ENCODE measurements at places on chromosomes 3 and 15.

DNA sequence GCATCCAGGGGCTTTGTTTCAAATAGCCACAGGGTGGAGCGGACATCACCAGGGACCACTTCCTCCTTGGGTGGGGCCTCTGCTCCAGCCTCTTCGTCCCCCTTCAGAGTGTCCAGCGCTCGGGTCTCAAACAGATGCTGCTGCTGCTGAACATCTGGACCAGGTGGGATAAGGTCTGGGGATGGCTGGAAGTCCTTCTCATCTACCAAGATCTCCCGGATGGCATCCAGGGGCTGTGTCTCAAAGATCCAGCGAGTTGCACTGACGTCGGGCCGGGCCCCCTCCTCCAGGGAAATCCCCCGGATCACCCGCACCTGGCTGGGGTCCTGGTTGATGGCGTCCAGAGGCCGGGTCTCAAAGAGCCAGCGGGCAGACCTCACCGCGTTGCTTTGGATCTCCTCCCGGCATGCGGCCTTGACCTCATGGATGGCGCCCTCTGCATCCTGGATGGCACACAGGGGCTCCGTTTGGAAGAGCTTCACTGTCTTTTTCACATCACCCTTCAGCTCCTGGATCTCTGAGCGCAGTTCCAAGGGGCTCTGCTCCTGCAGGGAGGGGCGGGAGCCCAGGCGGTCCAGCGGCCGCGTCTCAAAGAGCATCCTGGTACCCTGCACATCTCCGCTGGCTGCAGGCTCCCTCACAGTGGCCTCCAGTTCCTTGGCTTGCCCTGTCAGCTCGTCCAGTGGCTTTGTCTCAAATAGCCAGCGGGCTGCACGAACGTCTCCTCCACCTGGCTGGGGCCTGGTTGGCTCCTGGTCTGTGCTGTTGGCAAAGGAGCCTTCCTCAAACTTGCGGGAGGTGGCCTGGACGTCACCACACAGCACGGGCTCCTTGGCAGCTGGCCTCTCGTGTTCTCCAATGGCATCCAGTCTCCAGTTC lies 3.9 kb downstream of the XIRP1 start:
- no peak for DNase-seq

GRCh38 chr15:69704229-69704628 lies 251.6 kb downstream of the RPLP1 start:
- DNase-seq, result no peak

DNA sequence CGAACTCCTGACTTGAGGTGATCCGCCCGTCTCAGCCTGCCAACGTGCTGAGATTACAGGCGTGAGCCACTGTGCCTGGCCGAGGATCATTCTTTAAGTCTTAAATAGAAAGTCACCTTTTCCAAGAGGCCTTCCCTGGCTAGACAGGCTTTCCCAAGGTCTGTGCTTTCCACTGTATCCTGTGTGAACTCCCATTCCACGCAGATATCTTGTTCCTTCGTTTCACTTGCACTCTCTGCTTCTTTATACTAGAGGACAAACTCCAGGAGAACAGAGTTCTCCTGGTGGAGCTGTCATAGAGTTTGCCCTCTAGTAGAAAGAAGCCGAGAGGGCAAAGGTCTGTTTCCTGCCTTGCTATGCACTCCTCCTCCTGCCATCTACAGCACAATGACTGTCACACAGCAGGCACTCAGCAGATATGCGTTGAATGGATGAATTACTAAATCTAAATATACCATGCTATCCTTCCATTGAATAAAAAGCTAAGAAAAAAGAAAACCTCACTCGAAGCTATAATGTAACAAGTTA lies 211.2 kb downstream of the FOXP1 start:
- no peak for DNase-seq

DNA sequence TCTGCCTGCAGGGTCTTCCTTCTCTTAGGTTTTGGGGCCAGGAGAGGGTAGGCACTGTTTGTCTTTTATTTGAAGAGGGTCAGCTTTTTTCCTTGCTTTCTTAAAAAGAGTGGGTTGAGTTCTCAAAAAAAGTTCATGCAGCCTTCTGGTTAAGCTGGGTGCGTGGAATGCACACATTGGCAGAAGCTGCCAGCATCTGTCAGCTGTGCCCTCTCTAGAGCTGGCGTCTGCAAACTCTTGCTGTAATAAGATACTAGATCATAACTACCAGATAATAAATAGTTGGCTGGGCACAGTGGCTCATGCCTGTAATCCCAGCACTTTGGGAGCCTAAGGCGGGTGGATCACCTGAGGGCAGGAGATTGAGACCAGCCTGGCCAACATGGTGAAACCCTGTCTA lies 373.4 kb downstream of the OCA2 start:
- DNase-seq, result no peak

- no peak for DNase-seq
Observed at GRCh38 chr3:197466586-197467399, 89.0 kb downstream of the BDH1 start.

DNA sequence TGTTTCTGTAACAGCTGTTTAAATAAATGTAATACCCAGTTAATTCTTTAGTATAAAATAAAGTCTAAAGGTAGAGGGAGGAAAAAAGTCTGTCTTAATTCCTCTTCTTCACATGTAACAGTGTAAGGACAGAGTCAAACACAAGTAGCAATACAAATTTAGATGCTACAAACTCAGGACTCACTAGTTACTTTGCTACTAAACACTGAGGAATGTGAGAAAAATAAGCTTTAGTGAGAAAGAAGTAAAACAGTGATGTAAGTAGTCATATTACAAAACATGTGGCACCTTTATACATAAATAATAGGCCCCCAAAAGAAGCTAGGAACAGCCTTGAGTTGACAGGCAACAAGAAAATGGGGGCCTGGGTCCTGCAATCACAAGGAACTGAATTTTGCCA lies 113.0 kb downstream of the TBC1D5 start:
- no peak for DNase-seq

DNA sequence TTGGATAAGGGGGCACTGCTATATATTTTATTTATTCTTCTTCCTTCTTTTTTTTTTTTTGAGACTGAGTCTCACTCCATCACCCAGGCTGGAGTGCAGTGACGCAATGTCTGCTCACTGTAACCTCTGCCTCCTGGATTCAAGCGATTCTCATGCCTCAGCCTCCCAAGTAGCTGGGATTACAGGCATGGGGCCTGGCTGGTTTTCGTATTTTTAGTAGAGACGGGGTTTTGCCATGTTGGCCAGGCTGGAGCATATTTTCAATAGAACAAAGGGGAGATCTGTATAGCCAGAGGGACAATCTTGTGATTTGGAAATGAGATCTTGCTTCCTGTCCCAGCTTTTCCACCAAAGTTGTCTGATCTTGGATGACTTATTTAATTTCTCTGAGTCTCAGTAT lies 133.1 kb upstream of the ABHD17C start:
- DNase-seq, result no peak

DNA sequence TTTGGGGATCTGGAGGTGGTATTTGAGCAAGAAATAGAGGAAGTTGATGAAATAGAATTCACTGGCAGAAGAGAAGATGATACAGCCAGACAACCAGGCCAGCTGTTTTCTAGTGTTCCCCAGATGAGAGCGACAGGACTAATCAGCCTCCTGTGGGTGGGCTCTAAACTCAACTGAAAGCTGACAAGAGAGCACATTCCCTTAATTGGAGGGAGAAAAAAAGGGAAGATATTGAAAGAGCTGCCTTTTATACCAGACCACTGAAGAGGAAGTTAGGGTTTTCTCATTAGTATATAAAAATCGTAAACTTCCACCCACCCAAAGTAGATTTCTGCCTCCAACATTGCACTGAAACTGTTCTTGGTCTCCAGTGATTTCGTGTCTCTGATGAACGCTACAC lies 6.5 kb upstream of the TM4SF19 start:
- no peak for DNase-seq

DNA sequence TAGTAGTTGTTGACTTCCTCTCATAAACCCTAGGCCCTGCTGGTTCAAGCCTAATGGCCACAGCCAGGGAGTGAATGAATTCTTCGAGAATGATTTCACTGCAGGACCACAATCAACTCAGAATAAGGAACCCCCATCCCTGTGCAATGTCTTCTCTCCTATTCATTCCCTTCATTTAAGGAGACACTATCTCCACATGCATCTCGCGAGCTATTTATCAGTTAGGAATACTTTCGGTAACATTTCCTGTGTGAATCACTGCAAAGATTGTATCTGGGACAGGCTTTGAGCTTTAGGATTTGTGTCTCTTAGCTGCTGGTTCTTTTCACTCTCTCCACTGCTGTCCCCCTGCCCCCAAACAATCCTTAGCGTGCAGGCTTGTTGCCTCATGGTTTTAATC lies 94.4 kb downstream of the MYLK start:
- DNase-seq, result no peak

- DNase-seq, result no peak
Observed at GRCh38 chr3:59065240-59065639, 15.4 kb upstream of the CFAP20DC start.

- DNase-seq, result no peak
Observed at GRCh38 chr15:43905755-43906154, 79.0 kb downstream of the WDR76 start.

DNA sequence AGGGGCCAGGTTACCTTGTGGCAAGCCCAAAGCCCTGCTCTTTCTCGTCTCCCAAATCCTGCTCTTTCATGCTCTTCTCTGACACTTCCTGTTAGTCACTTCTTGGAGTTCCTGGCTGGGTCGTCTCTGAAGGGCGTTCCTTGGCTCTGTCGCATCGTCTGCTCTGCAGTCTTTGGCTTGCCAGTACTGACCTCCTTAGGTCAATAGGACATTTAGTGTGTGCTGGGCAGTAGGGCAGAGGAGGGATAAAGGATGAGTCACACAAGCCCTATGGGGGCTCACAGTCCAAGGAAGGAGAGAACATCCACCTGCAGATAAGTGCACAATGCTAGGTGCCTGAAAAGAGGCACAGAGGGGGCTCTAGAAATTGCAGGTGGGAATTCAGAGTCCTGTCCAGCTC lies 87.5 kb downstream of the FAM43A start:
- DNase-seq, result no peak

- DNase-seq, result no peak
Observed at GRCh38 chr3:107283948-107284347, 93.3 kb upstream of the CCDC54 start.

DNA sequence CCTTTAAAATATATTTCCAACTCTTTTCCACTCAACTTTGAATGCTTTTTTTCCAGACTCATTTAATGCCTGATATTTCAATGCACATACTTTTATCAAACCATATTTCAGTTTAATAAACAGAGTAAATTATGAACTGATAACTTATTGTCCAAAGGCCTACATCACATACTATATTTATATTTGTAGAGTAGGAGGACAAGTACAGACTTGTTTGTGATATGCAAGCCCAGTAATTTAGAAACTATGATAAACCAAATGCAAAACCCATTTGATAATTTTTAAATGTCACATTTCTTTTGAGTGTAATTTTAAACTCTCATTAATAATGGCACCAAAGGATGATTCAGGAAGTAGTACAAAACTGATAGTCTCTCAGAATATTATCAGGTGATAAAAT lies 3.3 kb downstream of the RFX7 start:
- no peak for DNase-seq

DNA sequence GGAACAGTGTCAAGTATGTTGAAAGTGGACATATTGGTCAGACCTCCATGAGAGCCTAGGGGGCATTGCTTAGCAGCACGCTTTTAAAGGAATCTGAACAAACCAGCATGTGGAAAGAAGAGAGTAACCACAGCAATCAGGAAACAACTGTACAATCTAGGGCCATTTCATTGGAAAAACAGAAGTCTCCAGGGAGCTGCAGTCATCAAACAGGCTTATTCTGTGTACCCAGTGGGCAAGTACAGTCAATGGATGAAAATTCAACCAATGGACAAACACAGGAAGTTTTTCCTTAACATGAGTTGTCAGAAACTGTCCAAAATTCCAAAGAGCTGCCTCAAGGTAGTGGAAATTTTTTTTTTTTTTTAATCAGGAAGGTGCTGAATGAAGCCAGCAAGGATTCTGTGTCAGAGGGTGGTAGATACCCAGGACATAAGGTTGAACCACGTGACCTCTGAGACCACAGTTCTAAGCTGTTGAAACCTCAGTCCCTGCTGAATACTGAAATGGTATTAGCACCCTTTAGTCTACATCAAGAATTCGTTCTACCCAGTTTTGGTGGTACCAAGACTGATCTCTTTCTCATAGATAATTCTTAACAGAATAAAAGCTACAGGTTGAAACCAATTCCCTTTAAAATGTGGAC lies 4.4 kb upstream of the DLG1 start:
- no peak for DNase-seq

DNA sequence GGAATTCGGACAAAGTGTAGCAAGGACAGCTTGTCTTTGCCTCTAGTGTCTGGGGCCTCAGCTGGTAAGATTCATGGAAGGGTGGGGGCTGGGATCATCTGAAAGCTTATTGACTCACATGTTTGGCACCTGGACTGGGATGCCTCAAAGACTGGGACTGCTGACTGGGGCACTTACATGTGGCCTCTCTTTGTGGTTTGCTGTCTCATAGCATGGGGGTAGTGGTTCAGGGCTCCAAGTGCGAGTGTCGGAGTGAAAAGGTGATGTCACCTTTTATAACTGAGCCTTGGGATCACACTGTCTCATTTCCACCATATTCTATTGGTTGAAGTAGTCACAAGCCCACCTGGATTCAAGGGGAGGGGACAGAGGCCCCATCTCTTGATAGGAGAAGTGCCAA lies 6.8 kb downstream of the MFSD1 start:
- DNase-seq, result no peak

- no peak for DNase-seq
Observed at GRCh38 chr3:172466553-172467130, 18.4 kb upstream of the GHSR start.

DNA sequence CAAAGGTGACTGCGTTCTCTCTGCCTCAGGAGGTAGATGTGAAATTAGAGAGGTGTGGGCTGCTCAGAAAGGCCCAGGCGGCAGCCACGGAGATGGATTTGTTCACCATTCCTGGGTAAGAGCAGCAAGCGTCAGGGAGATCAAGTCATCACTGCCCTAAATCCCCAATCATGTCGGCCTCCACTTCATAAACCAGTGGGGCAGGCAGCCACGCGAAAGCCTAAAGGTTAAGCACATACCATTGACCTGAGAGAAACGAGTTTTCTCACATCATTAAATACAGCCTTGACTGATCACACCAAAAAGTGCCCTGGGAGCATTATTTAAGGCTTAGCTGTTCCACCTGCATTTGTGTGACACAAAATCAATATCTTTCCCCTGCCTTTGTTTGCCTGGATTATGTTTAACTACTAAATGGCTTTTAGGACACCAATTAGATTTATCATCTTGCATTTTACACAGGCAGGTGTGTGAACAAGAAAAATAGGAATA lies 50.7 kb upstream of the FOXB1 start:
- DNase-seq, result no peak

DNA sequence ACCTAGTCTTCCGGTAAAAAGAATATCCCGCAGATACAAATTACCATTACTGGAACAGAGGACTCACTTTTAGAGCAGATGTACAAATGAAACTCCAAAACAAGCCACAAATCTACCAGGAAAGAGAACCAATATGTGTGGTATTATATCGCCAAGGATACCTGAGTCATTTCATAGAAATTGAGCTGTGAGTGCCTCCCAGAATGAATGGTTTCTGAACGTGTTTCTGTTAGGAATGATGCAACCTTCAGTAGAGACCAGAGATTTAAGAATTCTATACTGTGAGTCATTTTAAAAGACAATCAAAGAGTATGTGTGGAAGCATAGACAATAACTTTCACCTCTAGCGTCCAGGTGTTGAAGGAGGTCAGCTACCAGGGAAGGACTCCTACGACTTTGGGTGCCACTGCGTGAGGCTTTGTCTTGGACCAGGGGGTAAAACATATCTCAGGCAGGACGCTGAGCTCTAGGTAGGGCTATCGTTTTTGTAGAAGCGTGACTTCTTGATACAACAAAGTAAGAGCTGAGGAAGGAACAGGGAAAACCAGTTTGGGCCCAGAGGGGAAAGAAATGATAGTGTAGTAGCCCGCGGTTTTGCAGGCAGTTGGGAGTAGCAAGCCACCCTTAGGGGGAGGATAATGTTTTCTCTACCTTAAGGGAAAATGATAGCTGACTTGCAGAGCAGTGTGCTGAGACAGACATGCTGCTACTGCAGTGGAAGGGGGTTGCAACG lies 210.4 kb downstream of the TP63 start:
- no peak for DNase-seq

Data from stimulated activated CD4-positive, alpha-beta T cell treated with anti-CD3 and anti-CD28 coated beads, Interleukin-1b, Interleukin-23, amount 100 ng/mL, for 1 hour (primary cell).